ENCODE measurements at places on chromosomes 12 and 14.

- DNase-seq, result no peak
Measured at GRCh38 chr12:116867523-116867922, 13.7 kb downstream of the HRK start.

GRCh38 chr12:51217133-51217967 lies 512 bp downstream of the POU6F1 start:
- peak; percentile 74 for DNase-seq

DNA sequence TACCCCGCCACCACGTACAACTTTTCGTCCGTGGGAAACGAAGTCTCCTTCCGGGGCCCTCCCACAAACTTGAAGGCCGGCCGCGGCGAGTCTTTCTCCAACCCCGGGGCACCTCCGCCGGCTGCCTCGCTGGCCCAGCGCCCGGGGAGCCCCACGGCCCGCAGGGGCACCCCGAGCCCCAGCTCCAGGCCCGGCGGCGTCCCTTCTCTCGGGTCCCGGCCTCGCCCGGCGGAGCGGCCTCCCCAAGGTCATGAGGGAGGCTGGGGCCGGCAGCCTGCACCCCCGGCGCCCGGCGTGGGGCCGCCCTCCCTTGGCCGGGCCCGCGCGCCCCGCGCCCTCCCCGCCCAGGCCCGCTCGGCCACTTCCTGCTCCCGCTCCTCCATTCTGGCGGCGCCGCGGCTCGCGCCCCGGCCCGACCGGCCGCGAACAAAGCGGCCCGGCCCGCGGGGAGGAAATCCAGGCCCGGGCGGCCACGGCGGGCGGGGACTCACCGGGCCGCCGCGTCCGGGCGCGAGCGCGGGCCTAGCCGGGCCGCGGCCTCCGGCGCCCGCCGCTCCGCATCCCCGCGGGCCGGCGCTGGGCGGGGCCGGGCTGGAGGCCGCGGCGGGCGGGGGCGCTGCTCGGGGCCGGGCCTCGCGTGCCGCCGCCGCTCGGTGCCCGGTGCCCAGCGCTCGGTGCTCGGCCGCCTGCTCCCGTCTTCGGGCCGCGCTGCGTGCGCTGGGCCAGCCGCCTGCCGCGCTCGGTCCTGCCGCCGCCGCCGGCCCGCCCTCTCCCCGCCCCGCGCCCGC lies at the start of gene AKT1:
Gene AKT1, minus strand, starts transcription at position 756 of the 788 bp plus-strand sequence. CDS start 3,105 bp downstream, outside the sequence.
- peak; percentile 74 for DNase-seq

GRCh38 chr12:87491089-87491488 lies 538.1 kb downstream of the C12orf50 start:
- no peak for DNase-seq

GRCh38 chr12:115771065-115771464 lies 506.4 kb downstream of the MED13L start:
- no peak for DNase-seq

- no peak for DNase-seq
Measured at GRCh38 chr14:100629098-100629497, 41.9 kb upstream of the BEGAIN start.

- no peak for DNase-seq
Measured at GRCh38 chr12:119011231-119011630, 29.9 kb downstream of the SRRM4 start.
